ENCODE measurements at places on chromosomes 12 and 14.

DNA sequence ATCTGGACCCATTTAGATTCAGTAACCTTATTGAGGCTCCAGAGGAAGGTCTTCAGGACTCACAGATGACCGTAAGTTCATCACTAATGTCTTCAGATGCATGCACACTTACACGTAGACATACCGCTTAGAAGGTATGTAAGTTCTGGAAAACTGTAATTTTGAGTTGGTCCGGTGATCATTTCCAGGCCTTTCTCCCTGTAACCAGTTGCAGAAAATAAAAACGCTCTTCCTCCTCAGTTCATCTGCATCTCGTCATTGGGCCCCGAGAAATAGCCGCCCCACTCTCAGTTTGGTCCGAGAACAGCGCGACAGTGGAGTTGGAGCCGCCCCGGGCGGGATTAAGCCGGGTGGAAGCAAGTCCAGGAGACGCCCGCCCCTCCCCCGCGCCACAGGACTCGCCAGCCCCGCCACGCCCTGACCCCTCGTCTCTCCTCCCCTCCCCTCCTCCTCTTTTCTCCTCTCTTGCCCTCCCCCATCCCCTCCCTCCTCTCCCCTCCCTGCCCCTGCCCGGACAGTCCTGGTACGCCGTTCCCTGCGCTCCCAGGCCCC, 83.7 kb downstream of the TNFAIP2 start:
- no peak for DNase-seq

GRCh38 chr12:72267974-72268373, 4.2 kb upstream of the TRHDE start:
- DNase-seq = no peak

DNA sequence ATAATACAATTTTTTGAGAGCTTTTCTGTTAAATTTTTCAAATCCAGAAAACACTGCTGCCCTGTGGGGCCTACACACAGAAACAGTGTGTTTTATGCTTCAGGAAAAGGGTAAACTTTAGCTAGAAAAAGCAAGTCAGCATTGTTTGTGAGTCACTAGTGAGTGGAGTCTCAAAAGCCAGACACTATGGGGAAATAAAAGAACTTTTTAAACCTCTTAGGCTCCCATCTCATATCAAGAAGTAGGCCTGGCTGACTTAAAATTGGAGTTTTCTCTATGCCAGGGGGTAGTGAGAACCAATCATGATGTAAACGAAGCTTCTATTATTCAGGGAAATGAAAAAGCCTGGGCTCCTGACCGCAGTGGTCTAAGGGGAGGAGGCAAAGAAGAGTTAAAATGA, 12.6 kb downstream of the GPR65 start:
- DNase-seq = no peak

DNA sequence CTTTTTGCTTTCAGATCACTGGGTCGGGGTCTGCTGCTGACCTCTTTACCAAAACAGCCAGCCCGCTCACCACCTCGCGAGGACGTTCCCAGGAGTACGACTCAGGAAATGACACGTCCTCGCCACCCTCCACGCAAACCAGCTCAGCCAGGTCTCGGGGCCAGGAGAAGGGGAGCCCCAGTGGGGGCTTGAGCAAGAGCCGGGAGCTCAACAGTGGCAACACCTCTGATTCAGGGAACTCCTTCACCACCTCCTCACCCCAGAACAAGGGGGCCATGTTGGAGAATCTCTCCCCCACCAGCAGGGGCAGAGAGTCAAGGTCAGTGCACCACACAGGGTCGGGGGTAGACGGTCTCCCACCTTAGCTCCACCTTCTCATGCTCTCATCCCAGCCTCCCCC, 33.4 kb upstream of the HSPB8 start:
- DNase-seq = no peak

DNA sequence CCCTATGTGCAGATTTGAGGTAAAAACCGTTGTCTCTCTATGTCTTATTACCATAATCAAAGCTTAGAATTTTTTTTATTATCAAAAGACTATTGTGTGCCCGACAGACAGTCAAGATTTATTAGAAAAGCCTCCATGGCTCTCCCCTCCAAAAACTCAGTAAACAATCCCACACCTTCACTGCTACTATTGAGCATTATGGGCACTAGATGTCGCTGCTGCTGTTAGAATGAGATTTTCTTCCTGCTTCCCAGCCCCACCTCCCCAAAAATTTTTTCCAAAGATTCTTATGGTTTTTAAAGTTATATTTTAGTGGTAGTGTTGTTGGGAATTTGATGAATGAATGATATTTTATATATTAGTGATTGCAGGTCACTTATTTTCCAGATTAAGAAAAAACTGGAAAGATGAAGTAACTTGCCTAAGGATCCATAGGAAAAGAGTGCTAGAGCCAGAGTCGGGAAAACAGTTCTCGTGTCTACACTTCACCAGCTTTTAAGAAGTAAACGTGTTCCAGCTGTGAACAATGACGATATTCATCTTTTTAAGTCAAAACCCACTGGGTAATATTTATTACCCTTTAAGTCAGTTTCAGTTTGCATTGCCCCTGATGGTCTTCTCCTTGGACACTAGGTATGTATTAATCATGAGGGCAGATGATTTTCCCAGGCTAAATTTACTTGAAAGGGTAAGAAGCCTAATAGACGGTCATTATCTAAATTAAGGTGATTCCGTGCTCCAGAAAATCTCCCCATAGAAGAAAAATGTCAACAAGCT, 12.2 kb upstream of the FOXG1 start:
- peak; percentile 29 for DNase-seq

Measured in NCI-H774 (cell line).